ENCODE measurements at places on chromosomes 16 and 17.

DNA sequence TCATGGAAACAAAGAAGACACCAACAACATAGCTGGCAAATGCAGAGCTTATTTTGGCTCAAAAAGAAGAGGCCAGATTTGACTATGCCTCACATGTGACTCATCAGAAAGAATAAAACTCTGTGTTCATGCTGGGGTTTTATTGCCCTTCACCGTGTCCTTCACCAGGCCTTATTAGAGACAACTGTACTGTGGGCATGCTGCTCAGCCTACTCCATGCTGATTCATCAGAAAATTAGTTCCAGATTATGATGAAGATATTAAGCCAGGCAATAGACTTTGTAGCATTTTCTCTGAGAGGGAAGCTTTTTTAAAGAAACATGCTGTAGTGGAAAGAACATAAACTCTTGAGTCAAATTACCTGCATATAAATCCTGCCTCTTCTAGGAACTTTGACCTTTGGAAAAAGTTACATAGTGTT, 89.8 kb downstream of the CYB561 start:
- DNase-seq: no peak

GRCh38 chr17:21173543-21173942, 40.4 kb downstream of the TMEM11 start:
- no peak for DNase-seq

DNA sequence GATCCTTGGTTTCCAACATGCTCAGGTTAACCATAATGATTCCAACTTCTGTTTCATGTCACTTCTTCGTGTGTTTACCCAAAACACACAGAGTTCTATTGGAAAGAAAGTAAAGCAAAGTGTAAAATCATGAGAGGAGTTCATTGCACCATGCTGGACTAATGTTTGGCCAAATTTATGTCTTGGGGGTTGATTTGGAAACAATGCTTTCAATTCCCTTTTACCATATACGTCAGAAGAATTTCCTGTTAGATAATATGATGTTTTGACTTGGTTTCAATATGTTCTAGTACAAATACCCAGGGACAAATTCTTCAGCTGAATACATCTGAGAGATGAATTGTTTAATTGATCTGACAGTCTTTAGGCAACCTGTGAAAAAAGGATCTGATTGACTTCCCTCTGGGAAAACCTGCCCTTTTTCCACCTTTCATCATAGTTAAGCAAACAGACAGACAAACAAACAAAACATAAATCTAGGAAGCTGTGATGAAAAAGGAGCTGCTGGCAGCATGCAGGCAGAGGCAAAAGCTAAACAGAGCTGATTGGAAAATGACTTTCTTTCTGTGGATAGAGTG, 26.0 kb upstream of the MPHOSPH6 start:
- DNase-seq: no peak

GRCh38 chr16:46949241-46949892, 24.1 kb downstream of the DNAJA2 start:
- DNase-seq: no peak

DNA sequence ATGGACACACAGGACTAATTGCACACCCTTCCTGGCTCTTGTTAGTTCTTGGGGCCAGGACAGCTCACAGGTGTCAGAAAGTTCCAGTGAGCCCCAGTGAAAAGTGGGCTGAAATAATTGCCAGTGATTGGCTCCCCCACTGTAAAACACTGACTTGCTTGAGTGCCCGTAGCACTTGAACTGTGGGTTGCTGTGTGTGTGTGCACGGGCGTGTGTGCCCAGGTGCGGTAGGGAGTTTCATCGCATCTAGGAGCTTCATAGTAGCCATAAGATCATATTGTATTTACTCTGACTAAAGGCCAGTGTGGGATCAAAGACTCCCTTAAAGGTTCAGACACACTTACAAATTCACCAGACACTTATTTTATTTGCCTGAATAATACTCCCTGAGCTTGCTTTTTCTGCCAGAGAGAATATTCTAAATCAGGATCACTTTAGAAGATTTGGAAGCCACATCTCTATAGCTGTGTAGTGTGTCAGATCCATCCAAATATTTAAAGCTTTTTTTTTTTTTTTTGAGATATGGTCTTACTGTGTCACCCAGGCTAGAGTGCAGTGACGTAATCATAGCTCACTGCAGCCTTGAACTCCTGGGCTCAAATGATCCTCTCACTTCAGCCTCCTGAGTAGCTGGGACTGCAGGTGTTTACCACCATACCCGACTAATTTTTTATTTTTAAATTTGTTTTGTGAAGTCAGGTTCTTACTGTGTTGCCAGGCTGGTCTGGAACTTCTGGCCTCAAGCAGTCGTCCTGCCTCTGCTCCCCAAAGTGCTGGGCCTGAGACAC, 11.4 kb downstream of the UNK start:
- DNase-seq: no peak

- DNase-seq: no peak
Observed at GRCh38 chr17:61167075-61167474, 232.6 kb upstream of the TBX2 start.

DNA sequence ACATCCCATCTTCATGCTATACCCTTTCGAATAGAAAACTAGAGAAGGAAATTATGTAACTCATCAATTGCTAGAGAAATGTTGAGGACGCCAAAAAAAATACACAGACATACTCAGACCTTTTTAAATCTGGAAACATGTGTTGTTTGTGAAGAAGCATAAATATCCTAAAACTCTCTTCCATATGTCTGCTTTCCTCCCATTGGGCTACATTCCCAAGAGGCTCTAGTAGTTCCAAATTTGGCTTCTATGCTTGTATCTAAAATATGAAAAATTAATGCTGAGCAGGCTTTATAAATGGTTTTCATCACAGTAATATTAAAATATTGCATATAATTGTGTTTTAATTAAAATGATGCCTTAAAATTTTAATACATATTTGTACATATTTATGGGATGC, 297.9 kb upstream of the PSMD7 start:
- DNase-seq: no peak

DNA sequence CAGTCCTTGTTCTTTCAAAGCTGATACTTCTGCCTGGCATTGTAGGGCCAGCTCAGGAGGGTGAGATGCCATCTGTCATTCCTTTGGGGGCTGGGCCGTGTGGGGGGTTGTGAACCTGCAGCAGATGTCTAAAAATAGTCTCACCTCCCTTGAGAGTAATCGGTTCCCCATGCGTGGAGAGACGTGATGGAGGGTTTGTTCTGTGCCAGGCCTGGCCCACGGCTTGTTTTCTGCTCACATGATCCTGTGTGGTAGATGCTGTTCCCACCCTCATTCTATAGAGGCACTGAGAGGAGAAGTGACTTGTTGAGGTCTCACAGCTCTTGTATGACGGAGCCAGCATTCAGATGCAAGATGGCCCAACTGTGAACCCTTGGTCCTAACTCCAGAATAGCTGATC, 4.6 kb downstream of the IRF8 start:
- no peak for DNase-seq
